MM.1S (cell line): ENCODE measurements at places on chromosomes 1 and 21.

- peak within 1 kb of the TSS; percentile 37; the same call in 1 of the 2 replicates for H3K27ac ChIP-seq
- DNase-seq, result no peak
- H3K4me3 ChIP-seq, result peak within 1 kb of the TSS; percentile 69
- no peaks in the 10 kb centered on the region for H3K36me3 ChIP-seq
- peaks cover 30% of the 10 kb centered on the region for H3K27me3 ChIP-seq
Observed at GRCh38 chr1:1918901-1919303, at the start of gene TMEM52. TMEM52 (minus strand) TSS chr1:1919279; CDS start chr1:1919265, 14 bp downstream.

- no peaks in the 10 kb centered on the region for H3K36me3 ChIP-seq
- DNase-seq, result peak; percentile 74
- H3K4me3 ChIP-seq, result peak overlapping the region; percentile 74
- peak overlapping the region; percentile 69; the same call in 1 of the 2 replicates for H3K27ac ChIP-seq
Observed at GRCh38 chr1:243850452-243851256, 611 bp upstream of the AKT3 start.

- no peaks in the 10 kb centered on the region for H3K4me1 ChIP-seq
- no peak for DNase-seq
- H3K4me3 ChIP-seq, result no peak overlapping the region
- H3K27ac ChIP-seq, result no peak overlapping the region
Observed at GRCh38 chr1:76186554-76187170, 112.1 kb downstream of the ST6GALNAC3 start.

DNA sequence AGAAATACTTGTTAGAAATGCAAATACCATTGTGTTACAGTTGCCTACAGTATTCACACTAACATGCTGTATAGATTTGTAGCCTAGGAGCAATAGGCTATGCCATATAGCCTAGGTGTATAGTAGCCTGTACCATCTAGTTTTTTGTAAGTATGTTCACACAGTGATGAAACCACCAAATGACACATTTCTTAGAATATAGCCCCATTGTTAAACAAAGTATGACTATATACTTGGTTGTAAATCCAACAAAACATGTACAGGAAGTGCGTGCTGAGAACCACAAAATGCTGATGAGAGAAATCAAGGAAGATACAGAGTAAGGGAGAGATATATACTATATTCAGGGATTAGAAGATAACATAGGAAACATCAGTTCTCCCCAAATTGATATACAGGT, 92.2 kb downstream of the POU2F1 start:
- H3K27ac ChIP-seq, result no peak overlapping the region
- H3K27me3 ChIP-seq, result no peaks in the 10 kb centered on the region
- no peak for DNase-seq
- no peaks in the 10 kb centered on the region for H3K4me1 ChIP-seq

GRCh38 chr1:210500831-210501230, 172.1 kb downstream of the HHAT start:
- no peak for DNase-seq
- H3K36me3 ChIP-seq, result no peaks in the 10 kb centered on the region
- H3K4me1 ChIP-seq, result no peaks in the 10 kb centered on the region

- no peak for DNase-seq
- H3K27me3 ChIP-seq, result no peaks in the 10 kb centered on the region
- H3K36me3 ChIP-seq, result no peaks in the 10 kb centered on the region
- H3K27ac ChIP-seq, result no peak overlapping the region
Observed at GRCh38 chr1:171434717-171435346, 50.5 kb upstream of the PRRC2C start.

DNA sequence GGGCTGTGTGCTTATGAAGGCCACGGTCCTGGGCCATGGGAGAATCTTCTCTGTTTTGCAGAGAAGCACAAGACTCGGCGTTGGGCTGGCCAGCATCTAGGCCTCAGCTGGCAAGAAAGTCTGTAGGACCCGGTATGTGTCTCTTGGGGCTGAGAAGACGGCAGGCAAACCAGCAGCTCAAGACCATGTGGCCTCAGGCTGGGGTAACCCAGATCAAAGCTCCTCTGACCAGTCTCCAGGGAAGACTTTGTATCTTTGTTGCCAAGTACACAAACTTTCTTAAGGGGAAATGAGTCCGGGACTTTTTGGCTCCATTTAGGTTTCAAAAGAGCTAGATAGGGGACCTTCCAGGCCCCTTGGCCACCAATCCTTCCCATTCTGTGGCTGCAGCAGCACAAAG, 60.1 kb downstream of the PTP4A2 start:
- no peak overlapping the region for H3K27ac ChIP-seq
- DNase-seq, result no peak
- no peaks in the 10 kb centered on the region for H3K36me3 ChIP-seq
- H3K4me3 ChIP-seq, result no peak overlapping the region
- H3K27me3 ChIP-seq, result no peaks in the 10 kb centered on the region

DNA sequence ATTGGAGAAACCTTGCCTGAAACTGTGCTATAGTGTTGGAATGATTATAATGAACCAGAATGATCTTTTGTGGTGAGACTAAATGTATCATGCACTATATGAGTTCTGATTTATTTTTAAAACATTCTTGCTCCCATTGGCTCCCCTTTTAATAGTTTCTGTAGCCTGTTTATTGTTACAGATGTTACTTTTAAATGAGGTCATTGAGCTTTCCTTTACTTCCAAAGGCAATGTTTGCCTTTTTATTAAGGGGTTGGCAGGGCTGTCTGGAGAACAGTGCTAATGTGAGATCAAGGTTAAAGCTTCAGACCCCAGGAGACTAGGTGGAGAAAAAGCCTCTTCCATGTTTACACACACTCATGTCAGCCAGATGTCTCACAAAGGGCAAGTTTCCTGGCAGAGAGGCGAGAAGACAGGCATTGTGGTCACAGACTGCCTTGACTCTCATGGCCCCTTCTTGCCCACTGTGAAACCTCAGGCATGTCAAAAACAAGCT, 120.6 kb upstream of the RAVER2 start:
- H3K4me3 ChIP-seq, result no peak overlapping the region
- H3K27me3 ChIP-seq, result no peaks in the 10 kb centered on the region
- no peak overlapping the region for H3K27ac ChIP-seq
- H3K36me3 ChIP-seq, result no peaks in the 10 kb centered on the region
- DNase-seq, result peak; percentile 39
- peaks cover 6% of the 10 kb centered on the region; the same call in 1 of the 2 replicates for H3K4me1 ChIP-seq

- H3K4me3 ChIP-seq, result no peak overlapping the region
- DNase-seq, result no peak
- no peak overlapping the region for H3K27ac ChIP-seq
- H3K27me3 ChIP-seq, result no peaks in the 10 kb centered on the region
Observed at GRCh38 chr21:45642122-45642813, 1.3 kb upstream of the PCBP3 start.

- H3K36me3 ChIP-seq, result no peaks in the 10 kb centered on the region
- H3K27ac ChIP-seq, result no peak overlapping the region
- no peak overlapping the region for H3K4me3 ChIP-seq
- peaks cover 100% of the 10 kb centered on the region for H3K27me3 ChIP-seq
- no peak for DNase-seq
Observed at GRCh38 chr21:45090966-45091365, 16.6 kb downstream of the ADARB1 start.
